ENCODE measurements at places on chromosomes 5 and 9.
A peak's percentile ranks its signal among the peaks of the same experiment; 100 is the strongest.

DNA sequence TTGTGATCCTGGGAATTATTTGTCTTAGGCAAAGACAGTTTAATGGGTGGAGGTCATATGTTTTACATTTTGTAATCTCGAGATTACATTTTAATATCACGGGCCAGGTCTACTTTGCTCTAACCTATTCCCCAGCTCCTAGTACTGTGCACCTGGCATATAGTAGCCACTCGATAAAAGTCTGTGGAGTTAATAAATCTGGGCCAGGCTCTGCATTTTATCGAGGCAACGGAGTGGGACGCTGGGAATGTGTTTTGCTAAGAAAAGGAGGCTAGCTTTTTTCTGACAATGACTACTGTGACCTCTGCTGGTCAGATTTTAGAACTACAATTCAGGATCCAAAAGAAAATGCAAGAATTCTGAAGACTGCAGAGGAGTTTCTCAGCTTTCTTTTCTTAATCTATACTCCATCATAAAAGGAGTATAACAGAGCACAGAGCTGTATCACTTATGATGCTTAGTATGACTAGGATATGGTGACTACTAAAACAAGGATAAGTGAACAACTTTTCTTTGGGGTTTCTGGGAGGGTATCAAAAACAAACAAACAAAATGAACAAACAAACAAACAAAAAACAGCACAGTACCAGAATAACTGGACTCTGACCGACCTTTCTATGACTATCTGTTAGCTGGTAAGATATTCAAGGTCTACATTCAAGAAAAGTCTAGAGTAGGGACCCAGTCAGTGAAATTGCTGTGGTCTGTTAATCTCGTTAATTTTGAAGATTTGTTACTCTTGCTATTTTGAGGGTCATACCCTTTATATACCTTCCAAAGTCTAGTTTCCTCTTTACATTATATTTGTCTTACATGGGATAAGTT, 46.1 kb upstream of the CER1 start:
- peak; percentile 2 for DNase-seq

DNA sequence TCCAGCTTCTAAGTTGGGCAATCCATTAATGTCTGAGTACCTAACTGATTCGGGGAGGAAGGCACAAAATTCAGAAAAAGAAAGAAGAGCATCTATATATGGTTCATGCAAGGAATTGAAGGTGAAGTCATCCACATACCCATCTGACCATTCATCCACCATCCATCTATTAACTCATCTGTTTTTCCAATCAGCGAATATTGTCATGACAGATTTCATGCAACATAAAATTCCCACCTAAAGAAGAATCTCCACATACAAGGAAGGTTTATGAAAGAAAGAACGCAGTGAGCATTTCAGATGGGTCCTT, 164.7 kb downstream of the GRIA1 start:
- DNase-seq = no peak

DNA sequence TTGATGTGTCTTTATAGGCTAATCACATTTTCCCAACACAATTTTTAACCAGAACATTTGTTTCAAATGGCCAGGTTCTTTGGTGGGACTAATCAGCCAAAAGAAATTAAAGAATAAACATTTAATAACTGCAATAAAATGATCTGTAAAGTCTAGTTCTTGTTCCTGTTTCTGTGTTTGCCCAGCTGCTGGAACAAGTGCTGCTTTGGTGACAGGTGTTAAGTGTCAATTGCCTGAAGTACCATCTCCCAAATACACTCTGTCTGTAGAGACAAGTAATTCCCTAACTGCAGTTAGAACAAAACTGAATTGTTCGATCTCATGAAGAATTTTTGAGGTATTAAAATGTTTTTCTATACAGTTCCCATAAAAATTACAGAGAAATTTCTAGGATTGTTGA, 402.3 kb upstream of the CHD1 start:
- peak; percentile 43 for DNase-seq

DNA sequence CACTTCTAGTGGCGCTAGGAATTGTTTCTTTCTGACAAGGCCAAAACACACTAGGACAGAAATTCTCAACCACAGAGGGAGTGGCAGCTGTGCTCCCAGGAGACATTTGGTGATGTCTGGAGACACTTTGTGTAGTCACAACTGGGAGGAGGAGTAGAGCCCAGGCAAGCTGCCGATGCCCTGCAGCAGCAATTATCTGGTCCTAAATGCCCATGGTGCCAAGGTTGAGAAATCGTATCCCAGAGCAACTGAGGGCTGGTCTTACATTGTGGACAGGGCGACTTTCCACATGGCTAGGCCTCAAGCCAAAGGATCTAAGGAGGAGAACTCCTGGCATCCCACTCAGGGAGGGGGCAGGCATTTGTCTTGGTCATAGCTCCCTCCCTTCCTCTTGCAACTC, 259.9 kb downstream of the GADD45G start:
- DNase-seq = no peak

GRCh38 chr9:88026118-88026479, 51.8 kb upstream of the CDK20 start:
- DNase-seq = no peak

DNA sequence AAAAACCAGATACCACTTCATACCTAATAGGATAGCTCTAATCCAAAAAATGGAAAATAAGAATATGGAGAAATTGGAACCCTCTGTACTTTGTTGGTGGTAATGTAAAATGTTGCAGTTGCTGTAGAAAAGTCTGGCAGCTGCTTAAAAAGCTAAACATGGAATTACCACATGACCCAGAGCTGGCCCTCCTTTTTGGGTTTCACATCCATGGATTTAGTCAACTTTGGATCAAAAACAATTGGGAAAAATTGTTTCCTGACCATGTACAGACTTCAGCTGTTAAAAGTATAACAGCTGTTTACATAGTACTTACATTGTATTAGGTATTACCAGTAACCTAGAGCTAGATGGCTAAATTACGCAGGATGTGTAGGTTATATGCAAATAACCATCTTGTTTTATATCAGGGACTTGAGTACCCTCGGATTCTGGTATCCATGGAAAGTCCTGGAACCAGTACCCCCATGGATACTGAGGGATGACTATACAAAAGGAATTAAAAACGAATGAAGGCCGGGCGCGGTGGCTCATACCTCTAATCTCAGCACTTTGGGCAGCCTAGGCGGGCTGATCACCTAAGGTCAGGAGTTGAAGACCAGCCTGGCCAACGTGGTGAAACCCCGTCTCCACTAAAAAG, 15.8 kb downstream of the DNAJA1 start:
- DNase-seq = no peak

DNA sequence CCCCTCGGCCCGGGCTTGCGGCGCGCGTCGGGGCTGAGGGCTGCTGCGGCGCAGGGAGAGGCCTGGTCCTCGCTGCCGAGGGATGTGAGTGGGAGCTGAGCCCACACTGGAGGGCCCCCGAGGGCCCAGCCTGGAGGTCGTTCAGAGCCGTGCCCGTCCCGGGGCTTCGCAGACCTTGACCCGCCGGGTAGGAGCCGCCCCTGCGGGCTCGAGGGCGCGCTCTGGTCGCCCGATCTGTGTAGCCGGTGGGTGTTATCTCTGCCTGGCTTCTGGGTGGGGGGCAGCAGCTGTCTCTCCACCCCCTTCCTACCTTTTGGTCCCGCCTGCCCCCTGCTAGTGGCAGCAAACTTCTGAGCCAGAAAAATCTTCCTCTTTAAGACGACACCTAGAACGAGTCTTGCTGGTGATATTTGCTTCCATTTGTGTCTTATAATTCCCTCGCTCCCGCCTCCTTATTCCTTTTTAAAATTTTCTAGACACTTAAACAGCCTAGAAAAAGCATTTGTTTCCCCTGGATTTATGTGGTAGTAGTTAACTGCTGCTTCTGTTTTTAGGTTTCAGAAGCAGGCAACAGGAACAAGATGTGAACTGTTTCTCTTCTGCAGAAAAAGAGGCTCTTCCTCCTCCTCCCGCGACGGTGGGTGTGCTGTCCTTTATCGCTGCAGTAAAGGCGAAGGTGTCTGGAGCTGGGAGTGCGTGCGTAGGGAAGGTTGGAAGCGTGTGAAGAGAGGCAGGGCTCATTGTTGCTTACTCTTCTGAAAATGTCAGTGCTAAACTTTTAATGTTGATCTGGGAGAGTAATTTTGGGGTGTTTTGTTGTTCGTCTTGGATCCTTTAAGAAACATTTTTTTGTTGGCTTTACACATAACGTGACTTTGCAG, 554 bp downstream of the JAK2 start:
- no peak for DNase-seq

- DNase-seq = no peak
These were observed 2.2 kb upstream of the OR2S2 start for GRCh38 chr9:35960039-35960655.

DNA sequence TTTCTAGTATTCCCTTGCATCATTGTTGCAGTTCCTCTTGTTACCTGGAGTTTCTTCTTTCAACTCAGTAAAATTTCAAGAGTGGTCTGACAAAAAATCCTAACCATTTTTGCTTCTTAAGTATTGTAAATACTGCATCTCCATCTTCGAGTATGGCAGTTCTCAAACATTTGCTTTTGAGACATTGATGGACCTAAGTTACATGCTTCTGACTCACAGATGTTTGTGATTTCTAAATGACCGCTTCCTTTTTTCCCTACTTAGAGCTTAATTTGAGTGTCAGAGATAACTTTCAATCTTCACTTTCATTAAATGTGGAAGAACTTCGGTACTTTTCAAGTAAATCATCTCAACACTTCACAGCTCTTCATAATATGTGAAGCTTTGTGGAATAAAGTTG, 4.2 kb downstream of the UHRF2 start:
- no peak for DNase-seq

GRCh38 chr5:131252824-131253171, 11.1 kb upstream of the CDC42SE2 start:
- DNase-seq = no peak

DNA sequence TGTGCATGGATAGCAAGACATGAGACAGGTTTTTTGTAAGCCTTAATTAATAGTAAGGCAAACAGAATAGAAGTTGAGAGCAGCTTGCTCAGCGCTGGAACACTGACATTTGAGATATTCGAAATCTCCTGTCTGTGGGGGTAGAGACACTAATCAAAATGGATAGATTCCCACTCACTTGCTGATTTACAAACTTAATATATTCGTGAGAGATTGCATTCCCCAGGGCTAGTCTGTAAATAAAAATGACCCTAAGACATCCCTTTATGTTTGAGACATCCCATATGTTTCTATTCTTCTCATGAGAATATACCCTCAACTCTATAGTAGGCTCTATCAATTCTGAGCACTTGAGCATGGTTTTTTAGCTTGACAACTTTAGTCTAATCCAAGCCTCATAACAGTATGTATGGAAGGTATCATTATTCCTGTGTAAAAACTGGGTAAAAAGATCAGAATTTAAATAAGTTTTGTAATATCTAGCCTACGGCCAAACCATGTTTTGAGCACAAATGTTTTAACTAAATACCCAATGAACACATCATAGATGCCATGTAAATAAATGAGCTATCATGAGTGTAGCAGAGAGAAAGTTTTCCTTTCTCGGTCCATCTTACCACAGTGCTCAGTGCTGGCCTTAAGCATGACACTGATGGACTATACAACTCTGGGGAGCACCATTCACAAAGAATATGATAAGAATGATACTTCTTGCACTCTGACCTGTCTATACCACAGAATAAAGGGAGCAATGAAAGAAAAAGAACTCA, 609.2 kb downstream of the PSAT1 start:
- no peak for DNase-seq

All from NCI-H187 (cell line).